Smooth muscle cell of the coronary artery (primary cell): ENCODE measurements at places on chromosomes 5 and 9. TPM values are rescaled to one million over a fixed set of nuclear protein-coding genes. Genes with fewer than 3 reads are reported as not detected.

Gene GCNT4
- total RNA-seq = 1.9 and 2.7 TPM in 2 replicates

Gene CDK7
- 25.2 and 63.4 TPM in 2 replicates for total RNA-seq

Gene HIGD2A
- total RNA-seq = 13.7 and 34.4 TPM in 2 replicates

Gene NR6A1
- 0.35 and 0.45 TPM in 2 replicates for total RNA-seq

Gene GRXCR2
- total RNA-seq = not detected in 2 replicates

Gene CENPH
- 1.5 and 6.8 TPM in 2 replicates for total RNA-seq

Gene PHF24
- total RNA-seq = under 0.01 TPM in 2 replicates

Gene C9
- total RNA-seq = 1.4 TPM in 1 of 2 replicates, not detected in the other

Gene B4GALT1
- 10.4 and 37.4 TPM in 2 replicates for total RNA-seq

Gene LMAN2
- total RNA-seq = 415 and 1,275 TPM in 2 replicates

Gene INSL4
- not detected in 2 replicates for total RNA-seq

Gene FBN2
- total RNA-seq = 0.38 and 47.5 TPM in 2 replicates

Gene SPAG8
- 1.2 and 1.3 TPM in 2 replicates for total RNA-seq

Gene NIPAL4
- 0.08 TPM in 1 of 2 replicates, not detected in the other for total RNA-seq

Gene KIAA0825
- total RNA-seq = 1.4 and 1.6 TPM in 2 replicates

Gene SLC28A3
- 0.47 and 0.60 TPM in 2 replicates for total RNA-seq

Gene NOP16
- 11.8 and 22.0 TPM in 2 replicates for total RNA-seq

Gene LCN1
- total RNA-seq = not detected in 2 replicates

Gene MEF2C
- total RNA-seq = 27.2 and 27.3 TPM in 2 replicates
